Sigmoid colon (tissue), 7 donors: ENCODE measurements at places on chromosomes 1 and 21.

- DNase-seq, result no peak
Measured at GRCh38 chr1:38221006-38221649, 174.5 kb upstream of the POU3F1 start.

- no peak for DNase-seq
Measured at GRCh38 chr1:101081496-101082488, 56.2 kb upstream of the DPH5 start.

- DNase-seq, result peak; percentile 79
Measured at GRCh38 chr1:110556471-110556807, 37.5 kb upstream of the KCNA10 start.

DNA sequence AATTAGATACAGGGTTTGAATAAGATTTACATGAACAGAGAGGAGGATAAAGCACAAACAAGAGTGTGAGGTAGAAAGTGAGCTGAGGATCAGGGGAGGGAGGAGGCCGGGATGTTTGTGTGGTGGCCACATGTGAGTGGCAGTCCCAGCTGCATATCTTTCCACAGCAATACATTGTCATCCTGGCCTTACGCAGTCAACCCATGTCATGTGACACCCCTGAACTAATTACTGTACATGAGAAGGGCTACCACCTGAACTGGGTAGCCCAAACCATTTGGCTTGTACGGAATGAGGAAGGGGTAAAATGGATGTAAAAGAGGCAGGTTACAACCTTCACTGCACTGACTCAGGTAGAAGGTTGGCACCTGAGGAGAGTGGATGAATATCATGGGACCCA, 4.2 kb downstream of the SLAMF7 start:
- no peak for DNase-seq

DNA sequence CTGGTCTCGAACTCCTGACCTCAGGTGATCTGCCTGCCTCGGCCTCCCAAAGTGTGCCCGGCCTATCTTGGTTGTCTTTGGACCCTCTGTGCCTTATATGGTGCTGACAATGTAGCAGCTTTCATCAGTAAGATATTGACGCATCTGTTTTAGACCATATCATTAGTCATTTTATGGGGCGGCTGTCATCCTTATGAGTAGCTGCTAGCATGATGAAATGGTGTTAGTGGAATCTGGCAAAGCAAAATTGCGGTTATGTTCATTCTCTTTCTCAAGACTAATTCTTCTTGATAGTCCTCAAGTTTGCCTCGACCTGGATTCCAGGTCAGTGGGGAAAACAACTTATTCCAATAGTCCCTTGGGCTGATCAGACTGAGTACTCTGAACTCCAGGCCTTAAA, 199.9 kb downstream of the PRDM2 start:
- no peak for DNase-seq

GRCh38 chr1:23528250-23528978, 2.6 kb downstream of the E2F2 start:
- DNase-seq, result peak; percentile 80
